IMR-90 (cell line): ENCODE measurements at places on chromosomes 3 and 15. TPM values are rescaled to one million over a fixed set of nuclear protein-coding genes. Genes with fewer than 3 reads are reported as not detected.

The ZNF385D gene
- total RNA-seq: 0.18 and 0.28 TPM in 2 replicates

The PLA2G4E gene
- not detected in 2 replicates for total RNA-seq

The DNAJA4 gene
- total RNA-seq: under 0.01 and 0.18 TPM in 2 replicates

The SLC35G2 gene
- total RNA-seq: 6.6 and 8.6 TPM in 2 replicates

The SLC12A8 gene
- 1.9 and 2.2 TPM in 2 replicates for total RNA-seq

The CLDN16 gene
- under 0.01 TPM in 2 replicates for total RNA-seq

The TPRG1 gene
- total RNA-seq: 0.56 TPM in 1 of 2 replicates, not detected in the other
